ENCODE measurements at places on chromosomes 1 and 21.
A peak's percentile ranks its signal among the peaks of the same experiment; 100 is the strongest.

- DNase-seq, result peak; percentile 67
Observed at GRCh38 chr1:150567717-150568593, 11.5 kb downstream of the MCL1 start.

DNA sequence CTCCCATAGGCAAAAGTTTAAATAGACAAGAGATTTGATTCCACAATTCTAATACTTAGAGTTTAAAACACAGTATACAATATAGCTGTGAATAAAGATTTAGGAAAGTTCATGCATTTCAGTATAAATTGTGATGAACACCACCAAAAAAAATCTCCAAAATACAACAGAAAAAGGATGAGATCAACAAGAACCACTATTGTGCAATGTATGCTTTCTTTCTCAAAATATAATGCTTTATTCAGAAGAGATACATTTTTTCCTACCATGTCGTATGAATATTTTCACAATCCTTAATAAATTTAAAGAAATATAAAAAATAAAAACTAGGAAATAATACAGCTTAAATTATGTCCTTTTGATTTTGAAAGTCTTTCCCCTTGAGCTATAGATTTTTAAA is 1309.2 kb downstream of the MRPL39 start:
- no peak for DNase-seq

DNA sequence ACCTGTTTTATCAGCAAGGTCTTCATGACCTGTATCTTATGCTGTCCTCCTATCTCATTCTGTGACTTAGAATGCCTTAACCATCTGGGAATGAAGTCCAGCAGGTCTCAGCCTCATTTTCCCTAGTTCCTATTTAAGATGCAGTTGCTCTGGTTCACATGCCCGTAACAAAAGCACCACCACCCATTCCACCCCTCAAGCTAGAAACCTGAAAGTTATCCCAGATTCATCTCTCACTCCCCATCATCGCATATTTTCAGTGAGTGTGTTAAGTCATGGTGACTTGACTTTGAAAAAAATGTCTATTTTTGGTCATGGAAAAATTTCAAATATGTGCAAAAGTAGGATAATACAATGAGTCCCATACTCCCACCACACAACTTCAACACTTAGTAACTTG is 11.7 kb downstream of the HMGN2 start:
- no peak for DNase-seq

- no peak for DNase-seq
Observed at GRCh38 chr1:94329276-94329675, 88.9 kb upstream of the ABCD3 start.

DNA sequence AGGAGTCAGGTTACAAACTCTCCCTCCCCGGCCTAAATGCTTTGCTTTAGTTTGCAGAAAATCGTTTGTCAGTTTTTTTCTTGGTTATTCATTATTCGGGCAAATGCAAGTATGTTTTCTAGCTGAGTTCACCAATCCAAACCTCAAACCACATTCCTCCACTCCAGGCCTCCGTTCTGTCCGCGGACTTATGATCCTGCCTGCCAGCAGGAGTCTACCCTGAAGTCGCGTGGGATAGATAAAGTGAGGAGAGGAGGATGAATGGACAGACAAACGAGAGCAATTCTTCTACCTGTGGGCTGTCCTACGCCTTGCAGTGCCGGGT is 1.3 kb downstream of the ADAMTS1 start:
- DNase-seq, result peak; percentile 31

- no peak for DNase-seq
Observed at GRCh38 chr21:30842990-30843389, 13.4 kb upstream of the KRTAP7-1 start.

GRCh38 chr1:156647351-156647750 is 5.4 kb downstream of the BCAN start:
- DNase-seq, result no peak

- no peak for DNase-seq
Observed at GRCh38 chr1:153869486-153869885, 53.3 kb downstream of the GATAD2B start.

GRCh38 chr1:148362626-148363438 is 120.3 kb downstream of the PPIAL4G start:
- DNase-seq, result no peak

- no peak for DNase-seq
Observed at GRCh38 chr1:244778344-244778743, 57.1 kb upstream of the COX20 start.

DNA sequence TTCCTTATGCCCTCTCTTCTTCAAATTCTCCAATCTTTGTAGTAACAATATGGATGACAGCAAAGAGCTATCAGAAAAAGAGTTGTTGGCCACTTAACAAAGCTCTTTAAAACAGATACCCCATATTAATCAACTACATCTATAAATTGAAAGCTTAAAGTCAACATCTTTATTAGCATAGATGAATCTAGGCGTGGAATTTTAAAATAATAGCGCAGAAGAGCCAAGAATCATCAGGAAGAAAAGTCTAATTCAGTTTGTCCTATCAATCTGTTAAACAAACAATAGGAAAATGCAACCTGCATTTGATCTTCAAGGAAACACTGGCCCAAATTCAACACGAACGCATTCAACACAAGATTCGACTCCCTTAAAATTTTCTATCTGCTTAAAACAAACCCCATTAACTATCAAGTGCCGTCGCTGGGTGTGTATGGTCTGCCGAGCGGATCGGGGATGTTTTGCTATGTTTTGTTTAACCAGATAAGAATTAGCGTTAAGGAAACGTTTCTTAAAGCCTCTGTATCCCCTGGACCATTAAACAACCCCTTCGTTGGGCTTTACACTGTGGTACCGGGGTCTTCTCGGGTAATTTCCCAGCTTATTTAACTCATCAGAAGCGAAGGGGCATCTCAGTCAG is 1.0 kb downstream of the LYST start:
- DNase-seq, result no peak

- no peak for DNase-seq
Observed at GRCh38 chr1:47104816-47105215, 32.4 kb upstream of the CYP4A22 start.

DNA sequence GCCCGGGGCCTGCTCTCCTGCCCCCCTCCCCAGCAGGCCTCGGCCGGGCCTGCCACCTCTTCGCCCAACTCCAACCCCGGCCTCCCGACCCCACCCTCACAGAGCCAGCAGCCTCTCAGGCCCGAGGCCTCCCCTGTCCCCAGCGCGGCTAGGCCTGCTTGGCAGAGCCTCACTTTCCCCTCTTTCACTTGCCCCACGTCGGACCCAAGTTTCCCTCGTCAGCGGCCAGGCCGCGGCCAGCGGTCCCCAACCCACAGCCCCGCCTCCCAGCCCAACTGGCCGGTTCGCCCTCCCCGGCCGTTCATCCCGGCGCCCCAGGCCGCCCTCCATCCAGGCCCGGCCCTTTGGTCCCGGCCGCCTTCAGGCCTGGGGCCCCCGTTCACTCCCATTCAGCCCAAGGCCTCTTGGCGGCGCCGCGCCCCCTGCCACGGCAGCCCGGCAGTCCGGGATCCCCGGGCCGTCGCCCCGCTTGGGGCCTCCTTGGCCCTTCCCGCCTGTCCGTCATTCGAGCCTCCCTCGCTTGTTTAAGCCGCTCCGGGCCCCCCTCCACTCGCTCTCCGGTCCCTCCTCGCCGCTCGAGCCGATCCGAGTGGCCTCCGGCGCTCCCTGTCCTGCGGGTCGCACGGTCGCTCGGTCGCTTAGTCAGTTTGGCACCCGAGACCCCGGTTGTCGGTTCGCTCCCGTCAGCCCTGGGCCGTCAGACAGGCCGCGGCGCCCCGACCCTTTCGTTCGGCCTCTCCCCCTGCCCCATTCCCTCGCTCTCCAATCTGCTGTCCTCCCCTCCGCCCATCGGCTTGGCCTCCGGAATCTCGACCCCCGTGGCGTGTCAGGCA is 1.4 kb downstream of the LRRC41 start:
- DNase-seq, result peak; percentile 27

DNA sequence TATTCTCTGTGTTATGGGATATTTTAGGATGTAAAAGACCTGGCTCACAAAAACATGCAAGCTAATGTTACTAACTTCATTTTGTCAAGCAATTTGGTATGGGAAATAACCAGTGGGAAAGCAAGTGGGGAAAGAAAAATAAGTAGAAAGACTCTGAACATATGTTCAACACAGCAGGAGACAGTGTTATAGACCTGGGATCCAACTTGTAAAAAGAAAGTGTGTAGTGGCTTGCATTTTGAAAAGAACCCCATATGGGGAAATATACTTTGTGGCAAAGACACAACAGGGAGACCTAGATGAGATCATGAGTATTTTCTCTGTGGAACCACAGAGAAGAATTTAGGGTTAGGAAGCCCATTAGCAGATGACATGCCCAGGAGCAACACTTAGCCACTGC is 212.7 kb upstream of the NRIP1 start:
- DNase-seq, result no peak

GRCh38 chr21:28624626-28625025 is 368.1 kb downstream of the LTN1 start:
- DNase-seq, result no peak

- peak; percentile 61 for DNase-seq
Observed at GRCh38 chr1:13965770-13966398, 265.9 kb downstream of the PRDM2 start.

DNA sequence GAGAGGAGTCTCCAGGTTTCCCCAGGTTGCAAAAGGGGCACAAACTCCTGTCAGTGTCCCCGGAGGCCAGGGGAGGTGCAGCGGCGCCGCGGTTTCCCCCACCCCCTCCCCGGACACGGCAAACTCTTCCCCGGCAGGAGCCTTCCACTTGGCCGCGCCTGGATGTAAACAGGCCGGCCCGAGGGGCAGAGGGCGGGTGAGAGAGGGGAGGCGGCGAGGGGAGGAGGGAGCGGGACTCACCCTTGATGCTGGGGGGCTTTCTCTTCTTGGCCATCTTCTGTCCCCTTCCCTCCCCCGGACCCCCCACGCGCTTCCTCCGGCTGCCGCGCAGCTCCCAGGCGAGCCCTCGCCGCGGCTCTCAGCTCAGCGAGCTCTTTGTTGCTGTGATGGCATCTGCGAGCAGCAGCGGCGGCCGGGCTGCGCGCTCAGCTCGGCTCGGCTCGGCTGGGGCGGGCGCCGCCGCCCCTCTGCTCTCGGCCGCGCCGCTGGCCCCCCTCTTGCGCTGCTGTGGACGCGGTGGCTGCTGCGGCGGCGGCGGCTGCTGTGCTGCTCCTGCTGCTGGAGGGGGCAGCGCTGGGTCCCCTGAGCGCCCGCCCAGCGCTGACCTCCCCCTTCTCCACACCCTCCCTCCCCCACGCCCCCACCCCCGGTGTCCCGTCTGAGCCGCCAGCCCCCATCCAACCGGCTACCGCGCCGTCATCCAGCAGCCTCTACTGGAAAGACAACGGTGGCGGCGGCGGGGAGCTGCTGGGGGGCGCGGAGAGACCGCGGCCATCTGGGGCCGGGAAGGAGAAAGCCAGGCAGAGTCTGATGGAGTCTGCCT is 4.9 kb upstream of the SLC44A5 start:
- no peak for DNase-seq

Data from pons (tissue), 1 donor.